Fibroblast of skin of left quadriceps (primary cell): ENCODE measurements at places on chromosomes 7 and 10.

DNA sequence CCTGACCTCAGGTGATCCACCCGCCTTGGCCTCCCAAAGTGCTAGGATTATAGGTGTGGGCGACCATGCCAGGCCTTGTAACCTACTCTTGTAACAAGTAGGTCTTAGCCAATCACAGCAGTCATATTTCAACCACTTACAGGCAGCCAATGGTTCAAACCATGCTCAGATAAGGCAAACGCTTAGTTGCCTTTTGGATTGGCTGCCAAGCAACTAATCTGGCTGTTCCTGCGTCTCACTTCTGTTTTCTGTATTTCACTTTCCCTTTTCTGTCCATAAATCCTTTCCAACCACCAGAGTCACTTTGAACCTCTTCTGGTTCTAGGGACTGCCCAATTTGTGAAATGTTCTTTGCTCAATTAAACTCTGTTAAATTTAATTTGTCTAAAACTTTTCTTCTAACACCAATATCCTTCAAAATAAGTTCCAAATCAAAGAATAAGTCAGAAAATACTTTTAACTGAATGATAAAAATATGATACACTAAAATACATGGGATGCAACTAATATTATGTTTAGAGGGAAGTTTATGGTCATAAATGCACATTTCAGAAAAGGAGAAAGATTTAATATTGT lies 19.1 kb upstream of the PRF1 start:
- DNase-seq: no peak

- DNase-seq: no peak
These were observed 533.5 kb downstream of the AUTS2 start for GRCh38 chr7:70131817-70132216.

DNA sequence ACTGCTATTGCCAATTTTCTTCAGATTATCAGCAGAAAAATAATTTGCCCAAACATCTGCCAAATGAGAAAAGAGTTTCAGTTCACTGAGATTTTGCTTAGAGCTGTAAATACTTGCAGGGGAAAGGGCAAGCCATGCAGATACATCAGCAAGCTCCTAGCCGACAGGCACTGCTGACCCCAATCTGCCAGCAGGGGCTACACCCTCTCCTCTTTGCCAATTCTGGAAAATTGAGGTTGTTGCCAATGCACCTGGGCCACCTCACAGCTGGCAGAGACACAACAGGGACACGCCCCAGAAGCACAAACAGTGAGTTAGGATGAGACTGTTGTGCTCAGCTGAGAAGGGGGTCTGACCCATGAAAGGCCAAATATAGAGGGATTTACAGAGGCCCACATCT lies 129.5 kb upstream of the MYO3A start:
- no peak for DNase-seq

- no peak for DNase-seq
These were observed 141.9 kb downstream of the RPS24 start for GRCh38 chr10:78175444-78176015.

DNA sequence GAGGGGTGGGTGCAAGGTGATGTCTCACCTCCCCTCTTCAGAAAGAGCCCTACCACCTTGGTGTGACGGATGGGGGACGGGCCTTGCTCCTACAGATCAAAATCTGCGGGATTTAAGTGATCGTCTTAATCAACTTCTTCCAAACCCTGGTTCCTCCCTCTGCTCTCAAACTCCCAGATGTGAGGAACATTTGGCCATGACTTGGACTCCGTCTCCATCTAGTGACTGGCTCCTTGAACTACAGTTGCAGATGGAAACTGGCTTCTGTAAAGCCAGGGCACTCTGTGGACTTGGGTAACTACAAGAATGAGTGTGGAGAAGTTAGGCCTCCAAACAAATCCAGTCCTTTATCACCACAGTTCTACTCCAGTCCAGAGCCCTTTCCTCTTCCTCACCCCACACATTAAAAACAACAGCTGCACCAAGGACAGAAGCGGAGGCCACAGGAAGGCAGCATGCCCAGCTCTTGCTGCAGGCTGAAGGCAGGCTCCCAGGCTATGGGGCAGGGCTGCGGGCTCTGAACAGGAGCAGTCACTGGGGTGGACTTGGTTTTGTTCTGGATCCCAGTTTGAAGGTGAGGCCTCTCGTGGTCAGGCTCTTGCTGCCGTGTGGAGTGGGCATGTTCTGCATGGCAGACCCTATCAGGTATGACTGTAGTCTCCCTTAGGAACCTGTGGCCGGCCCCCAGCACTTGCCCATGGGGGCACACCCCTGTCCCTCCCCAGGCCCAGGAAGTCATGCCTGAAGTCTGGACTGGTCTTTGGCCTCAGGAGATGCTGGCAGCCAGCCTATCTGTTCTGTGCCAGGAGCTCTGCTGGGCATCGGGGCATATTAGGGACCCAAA lies 79.4 kb downstream of the VWC2 start:
- peak; percentile 13 for DNase-seq

DNA sequence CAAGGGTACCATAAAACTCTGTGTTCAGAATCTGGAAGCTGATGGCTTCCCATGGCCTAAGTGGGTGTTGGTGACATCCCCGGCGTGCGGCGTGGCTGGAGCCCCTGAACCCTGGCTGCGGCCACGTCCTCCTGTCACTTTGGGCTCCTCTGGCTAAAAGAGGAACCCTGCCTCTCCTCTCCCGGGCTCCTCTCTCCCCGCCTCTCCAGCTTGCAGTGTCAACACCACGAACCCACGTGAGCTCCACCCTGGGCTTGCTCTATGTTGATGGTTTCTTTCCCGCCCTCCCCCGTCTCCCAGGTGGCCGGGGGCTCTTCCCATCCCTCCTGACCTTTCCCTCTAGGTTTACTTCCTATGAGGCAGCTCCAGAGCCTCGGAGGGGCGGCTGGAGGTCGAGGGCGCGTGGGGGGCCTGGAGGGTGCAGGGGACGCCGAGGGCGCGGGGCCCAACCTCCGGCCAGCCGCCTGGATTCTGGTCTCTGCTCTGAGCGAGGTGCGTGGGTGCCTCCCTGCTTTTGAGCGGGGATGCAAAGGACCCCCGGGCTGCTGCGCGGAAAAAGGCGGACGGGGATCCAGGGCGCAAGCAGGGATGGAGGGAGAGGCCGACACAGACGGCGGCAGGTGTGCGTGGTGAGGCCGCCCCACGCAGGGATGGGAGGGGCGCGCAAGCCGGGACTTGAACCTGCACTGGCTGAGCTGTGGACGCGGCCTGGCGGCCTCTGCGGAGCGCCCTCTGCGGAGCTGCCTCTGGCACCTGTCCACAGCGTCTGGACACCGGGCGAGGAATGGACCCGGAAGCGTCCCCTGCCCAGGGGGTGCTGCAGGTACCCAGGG lies 115.5 kb upstream of the DIP2C start:
- no peak for DNase-seq

DNA sequence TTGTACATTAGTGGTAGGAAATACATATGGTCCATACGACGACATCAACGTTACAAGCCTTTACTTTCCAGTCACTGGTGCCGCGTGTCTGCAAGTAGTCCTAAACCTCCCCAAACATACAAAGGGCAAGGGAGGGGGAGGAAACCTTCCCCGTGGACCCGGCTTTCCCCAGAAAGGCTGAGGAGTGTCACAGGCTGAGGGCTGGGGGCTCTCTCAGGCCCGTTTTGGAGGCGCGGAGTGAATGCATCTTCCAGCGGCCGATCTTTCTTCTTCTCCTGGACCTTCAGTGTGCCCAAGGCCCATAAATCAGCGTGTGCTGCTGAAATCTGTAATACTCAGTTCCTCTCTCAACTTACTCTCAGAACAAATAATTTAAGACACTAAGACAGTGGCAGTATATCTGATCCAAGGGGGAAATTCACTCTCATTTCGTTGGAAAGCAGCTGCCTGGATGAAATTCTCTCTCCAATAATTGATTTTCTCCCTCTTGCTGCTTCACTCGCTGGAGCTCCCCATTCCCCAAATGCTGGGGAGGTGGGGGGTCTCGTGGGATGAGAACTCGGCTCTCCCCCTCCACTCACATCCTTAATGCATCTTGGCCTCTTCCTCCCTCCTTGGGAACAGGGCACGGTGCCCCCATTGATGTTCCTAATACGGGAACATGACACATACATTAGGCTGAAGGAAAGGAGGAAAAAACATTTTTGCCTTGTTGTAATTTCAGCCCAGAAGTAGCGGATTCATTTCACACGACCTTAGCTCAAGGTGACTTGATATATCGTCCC lies 126.1 kb downstream of the ADARB2 start:
- DNase-seq: no peak
